Head of caudate nucleus (tissue), 42 donors: ENCODE measurements at places on chromosomes 5 and 9.
A peak's percentile ranks its signal among the peaks of the same experiment; 100 is the strongest.

- peak; percentile 89 for DNase-seq
Measured at GRCh38 chr9:27528076-27528885, 1.3 kb downstream of the MOB3B start.

DNA sequence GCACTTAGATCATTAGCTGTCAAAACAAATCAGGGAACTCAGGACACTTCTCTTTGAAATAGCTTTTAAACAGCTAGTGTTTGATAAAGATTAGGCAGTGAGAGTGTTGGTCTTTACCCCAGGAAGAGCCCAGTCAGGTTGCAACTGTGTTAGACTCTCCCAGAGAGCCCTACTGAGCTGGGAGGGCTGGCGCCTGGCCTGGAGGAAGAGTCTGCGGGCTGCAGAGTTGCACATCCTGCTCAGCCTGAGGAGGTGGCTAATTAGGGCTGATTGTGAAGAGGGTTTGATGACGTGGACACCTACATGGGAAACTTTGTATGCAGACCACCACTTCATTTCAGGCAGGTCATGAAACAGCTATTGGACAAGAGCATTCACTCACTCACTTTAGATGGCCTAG, 112.0 kb downstream of the TMEM174 start:
- DNase-seq = no peak

DNA sequence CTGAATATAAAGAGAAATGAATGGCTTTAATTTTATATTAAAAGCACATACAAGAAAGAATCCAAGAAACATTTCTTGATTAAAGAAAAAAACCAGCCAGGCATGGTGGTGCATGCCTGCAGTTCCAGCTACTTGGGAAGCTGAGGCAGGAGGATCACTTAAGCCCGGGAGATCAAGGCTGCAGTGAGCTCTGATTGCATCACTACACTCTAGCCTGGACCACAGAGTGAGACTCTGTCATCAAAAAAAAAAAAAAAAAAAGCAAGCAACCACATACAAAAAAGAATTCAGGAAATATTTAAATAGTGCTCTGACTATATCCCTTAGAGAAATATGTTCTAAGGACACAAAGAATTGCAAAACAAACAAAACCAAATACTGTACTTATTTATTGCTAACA, 2.5 kb upstream of the PLAC8L1 start:
- no peak for DNase-seq

- no peak for DNase-seq
Measured at GRCh38 chr5:113320273-113320780, 114.5 kb downstream of the TSSK1B start.

DNA sequence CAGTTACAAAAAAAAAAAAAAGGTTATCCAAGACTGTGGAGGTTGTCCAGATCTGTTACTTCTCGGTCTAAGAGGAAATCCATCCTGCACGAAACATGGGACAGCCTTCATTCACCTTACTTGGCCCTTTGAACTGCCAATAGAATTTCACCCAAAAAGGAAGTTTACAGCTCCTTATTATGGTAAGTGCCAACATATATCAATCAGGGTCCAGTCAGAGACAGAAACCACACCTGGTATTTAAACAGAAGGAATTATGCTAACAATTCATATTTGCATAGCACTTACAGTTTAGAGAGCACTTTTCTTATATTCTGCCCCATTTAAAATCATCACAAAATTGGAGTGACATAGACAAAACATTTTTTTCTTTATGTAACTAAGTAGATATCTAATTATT, 93.6 kb upstream of the PTPN3 start:
- DNase-seq = no peak
